ENCODE measurements at places on chromosomes 2 and 18. TPM values are rescaled to one million over a fixed set of nuclear protein-coding genes. Genes with fewer than 3 reads are reported as not detected.

IKZF2 gene
- total RNA-seq = 8.9 TPM

- no peak for DNase-seq
Measured at GRCh38 chr2:44326548-44327264, 34.6 kb downstream of the PREPL start.

DNA sequence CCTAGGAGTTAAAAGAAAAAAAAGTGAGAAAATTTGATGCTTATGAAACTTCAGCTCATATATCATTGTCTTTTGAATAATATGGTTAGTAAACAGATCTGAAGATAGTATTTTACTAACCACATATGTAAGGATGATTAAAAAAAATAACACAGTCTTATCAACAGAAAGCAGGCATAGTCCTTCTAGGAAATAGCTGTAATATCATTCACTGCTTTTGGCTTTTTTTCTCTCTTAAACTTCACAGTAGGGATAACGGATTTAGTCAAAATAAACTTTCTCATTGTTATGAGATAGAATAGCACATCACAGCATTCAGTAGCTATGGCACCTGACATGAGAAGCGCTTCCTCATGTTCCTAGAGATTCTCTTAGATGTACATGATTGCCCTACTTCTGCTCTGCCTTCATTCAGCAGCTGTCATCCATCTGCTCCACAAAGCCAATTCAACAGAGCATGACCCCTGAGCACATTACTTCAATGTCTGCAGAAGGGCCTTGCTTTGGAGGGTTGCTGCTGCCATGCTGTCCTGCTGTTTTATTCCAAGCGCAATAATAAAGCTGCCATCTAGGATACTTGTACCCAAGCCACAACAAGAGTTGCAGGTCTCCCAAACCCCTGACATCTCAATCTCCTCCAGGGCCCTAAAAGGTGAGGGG lies 67.0 kb downstream of the TTC21B start:
- no peak for DNase-seq

TTR gene
- not detected for total RNA-seq

NIFK gene
- total RNA-seq = 97.3 TPM

- DNase-seq = no peak
Measured at GRCh38 chr18:37389041-37389440, 176.6 kb downstream of the CELF4 start.

DNA sequence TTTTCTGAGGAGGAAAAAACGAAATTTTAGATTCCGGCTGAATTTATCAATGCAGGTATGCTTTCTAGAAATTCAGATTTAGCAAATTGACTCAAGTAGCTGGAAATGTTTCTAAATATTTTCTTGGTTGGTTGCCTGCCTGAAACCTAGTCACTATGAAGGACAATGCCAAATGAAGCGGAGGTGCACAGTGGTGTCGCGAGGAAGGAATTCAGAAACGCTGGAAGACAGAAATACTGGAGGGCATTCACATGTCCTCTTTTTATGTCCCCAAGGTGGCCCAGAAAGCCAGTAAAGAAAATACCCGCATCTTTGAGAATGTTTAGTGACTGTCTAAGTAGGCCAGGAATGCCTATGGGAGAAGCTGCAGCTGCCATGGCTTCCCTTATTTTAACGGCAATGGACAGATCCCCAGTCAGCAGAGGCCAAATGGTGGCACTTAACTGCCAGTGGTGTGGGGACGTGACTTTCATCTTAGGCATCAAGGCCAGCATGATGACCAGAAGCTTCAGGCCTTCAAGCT lies 15.8 kb upstream of the EFR3B start:
- DNase-seq = no peak

ST6GAL2 gene
- total RNA-seq = not detected

DNA sequence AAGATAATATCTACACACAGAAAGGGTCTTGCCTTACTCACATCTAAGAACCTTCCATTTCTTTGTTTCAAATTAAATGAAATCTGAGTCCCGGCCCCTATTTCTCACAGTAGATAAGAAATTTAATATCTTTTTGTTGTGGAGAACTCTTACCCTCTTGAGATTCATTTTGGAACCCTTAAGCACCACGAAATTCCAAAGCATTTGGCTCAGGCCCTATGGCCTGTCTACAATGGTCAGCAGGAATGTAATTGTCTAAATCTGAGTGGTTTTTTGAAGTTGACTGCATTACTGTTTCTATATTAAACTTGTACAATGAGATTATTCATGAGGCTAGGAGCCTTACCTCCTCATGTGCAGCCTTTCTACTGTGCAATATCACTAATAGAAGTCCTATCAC lies 723.3 kb downstream of the TSN start:
- DNase-seq = no peak

Data from activated naive CD4-positive, alpha-beta T cell treated with anti-CD3 and anti-CD28 coated beads, Interleukin-2, amount 50 U/mL, for 72 hours (primary cell).